Hair follicle dermal papilla cell (primary cell): ENCODE measurements at places on chromosomes 13 and 19. TPM values are rescaled to one million over a fixed set of nuclear protein-coding genes. Genes with fewer than 3 reads are reported as not detected.

Gene ZNF415
- 8.4 and 11.2 TPM in 2 replicates for total RNA-seq

Gene TSSK6
- total RNA-seq = 1.3 and 2.2 TPM in 2 replicates

Gene FGF21
- total RNA-seq = not detected in 2 replicates

Gene RDH13
- 8.4 and 12.6 TPM in 2 replicates for total RNA-seq

Gene PRODH2
- not detected in 2 replicates for total RNA-seq

Gene ZNF813
- 4.0 and 4.1 TPM in 2 replicates for total RNA-seq

Gene CLDND2
- total RNA-seq = not detected in 2 replicates

Gene ZIC2
- under 0.01 TPM in 1 of 2 replicates, not detected in the other for total RNA-seq

Gene GPC6
- total RNA-seq = 4.6 and 9.1 TPM in 2 replicates

Gene ZNF878
- 0.32 TPM in 1 of 2 replicates, not detected in the other for total RNA-seq

Gene CABP5
- not detected in 2 replicates for total RNA-seq

Gene TEX29
- not detected in 2 replicates for total RNA-seq

Gene TPRX1
- total RNA-seq = not detected in 2 replicates

Gene GJB2
- total RNA-seq = 0.12 and 0.32 TPM in 2 replicates

Gene SULT2A1
- total RNA-seq = not detected in 2 replicates

Gene GADD45B
- total RNA-seq = 84.1 and 91.1 TPM in 2 replicates

Gene ISOC2
- total RNA-seq = 80.3 and 91.3 TPM in 2 replicates

Gene LGALS7B
- 0.97 TPM in 1 of 2 replicates, not detected in the other for total RNA-seq

Gene GPR4
- not detected in 2 replicates for total RNA-seq

Gene DDA1
- 10.9 and 21.6 TPM in 2 replicates for total RNA-seq

Gene BBC3
- 6.3 and 8.9 TPM in 2 replicates for total RNA-seq

Gene FAM216B
- not detected in 2 replicates for total RNA-seq

Gene MEDAG
- total RNA-seq = 1.8 and 4.5 TPM in 2 replicates

Gene CGB3
- not detected in 2 replicates for total RNA-seq

Gene IGFL4
- total RNA-seq = under 0.01 TPM in 1 of 2 replicates, not detected in the other

Gene GZMM
- not detected in 2 replicates for total RNA-seq
